Activated B cell treated with CpG ODN at 0.5 μM for 24 hours (primary cell): ENCODE measurements at places on chromosomes 16 and 17.

GRCh38 chr17:70552230-70552981, 383.1 kb downstream of the KCNJ2 start:
- no peak for DNase-seq

DNA sequence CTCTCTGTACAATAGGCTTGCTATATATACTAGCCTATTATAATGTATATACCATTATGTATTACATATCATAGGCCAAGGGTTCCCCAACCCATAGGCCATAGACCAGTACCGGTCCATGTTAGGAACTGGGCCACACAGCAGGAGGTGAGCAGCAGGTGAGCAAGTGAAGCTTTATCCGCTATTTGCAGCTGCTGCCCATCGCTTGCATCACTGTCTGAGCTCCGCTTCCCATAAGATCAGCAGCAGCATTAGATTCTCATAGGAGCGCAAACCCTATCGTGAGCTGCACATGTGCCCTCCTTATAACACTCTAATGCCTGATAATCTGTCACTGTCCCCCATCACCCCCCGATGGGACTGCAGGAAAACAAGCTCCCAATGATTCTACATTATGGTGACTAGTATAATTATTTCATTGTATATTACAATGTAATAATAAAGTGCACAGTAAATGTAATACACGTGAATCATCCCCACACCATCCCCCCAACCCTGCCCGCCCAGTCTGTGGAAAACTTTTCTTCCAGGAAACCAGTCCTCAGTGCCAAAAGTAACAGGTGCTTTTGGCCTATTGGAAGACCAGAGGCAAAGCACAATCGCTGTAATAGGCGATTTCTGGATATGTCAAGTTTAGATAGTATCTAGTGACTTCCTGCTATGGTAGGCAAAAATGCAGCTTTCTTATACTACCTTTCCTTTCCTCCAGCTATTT, 84.1 kb downstream of the MYH11 start:
- DNase-seq = no peak

DNA sequence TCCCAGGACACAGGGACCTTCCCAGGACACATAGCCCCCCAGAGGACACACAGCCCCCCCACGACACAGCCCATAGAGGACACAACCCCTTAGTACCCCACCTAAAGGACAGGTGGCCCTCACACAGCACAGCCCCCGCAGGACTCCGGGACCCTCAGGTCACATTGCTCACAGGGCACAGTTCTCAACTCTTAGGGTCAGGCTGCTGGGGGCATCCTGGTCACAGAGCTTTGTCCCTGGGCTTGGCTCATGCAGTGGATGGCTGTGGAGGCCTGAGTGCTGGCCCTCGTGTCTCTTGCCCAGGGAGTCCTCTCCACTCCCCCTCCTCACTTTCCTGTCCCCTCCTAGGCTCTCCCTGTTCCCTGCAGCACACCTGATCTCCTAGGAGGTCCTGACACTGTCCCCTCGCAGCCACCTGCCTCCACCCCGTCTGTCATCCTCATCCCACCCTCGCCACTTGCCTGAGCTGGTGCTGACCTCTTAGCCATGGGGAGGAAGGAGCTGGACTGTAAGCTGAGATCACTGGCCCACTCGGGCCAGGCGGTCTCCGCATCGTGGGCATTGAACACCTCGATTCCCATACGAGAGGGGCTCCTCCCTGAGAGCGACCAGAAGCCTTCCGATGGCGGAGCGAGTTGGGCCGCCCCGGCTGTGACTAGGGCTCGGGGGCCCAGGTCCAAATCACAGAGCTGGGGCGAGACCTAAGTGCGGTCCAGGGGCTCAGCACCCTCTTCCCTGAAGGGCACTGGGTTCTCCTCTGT, 1.4 kb upstream of the WDR45B start:
- DNase-seq = no peak

- no peak for DNase-seq
Measured at GRCh38 chr17:65531256-65532100, 30.0 kb downstream of the AXIN2 start.

DNA sequence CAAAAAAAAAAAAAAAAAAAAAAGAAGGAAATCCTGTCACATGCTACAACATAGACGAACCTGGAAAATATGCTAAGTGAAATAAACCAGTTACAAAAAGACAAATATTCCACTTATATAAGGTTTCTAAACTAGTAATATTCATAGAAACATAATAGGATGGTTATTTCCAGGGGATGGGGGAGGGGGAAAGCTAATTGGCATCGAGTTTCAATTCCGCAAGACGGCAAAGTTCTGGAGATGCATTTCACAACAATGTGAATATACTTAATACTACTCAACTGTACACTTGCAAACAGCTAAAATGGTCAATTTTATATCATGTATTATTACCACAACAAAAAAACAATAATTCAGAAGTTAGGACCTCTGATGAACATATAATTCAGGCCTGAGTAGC, 37.9 kb upstream of the ABCA9 start:
- DNase-seq = no peak

DNA sequence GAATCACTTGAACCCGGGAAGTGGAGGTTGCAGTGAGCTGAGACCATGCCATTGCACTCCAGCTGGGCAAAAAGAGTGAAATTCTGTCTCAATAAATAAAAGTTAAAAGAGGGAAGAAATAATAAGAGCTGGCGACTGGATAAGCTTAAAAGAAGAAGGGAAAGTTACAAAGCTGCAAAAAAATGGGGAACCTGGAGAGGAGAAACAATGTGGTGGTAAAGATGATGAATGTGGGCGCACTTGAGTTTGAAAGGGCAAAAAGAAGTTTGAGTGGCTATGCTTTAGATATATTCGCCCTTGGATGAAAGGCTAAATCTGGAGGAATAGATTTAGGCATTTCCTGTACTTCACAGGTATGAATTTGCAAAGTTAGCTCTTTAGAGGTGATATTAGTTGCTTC, 53.0 kb upstream of the YPEL2 start:
- no peak for DNase-seq

GRCh38 chr17:74335529-74336062, 9.6 kb downstream of the KIF19 start:
- DNase-seq = no peak

DNA sequence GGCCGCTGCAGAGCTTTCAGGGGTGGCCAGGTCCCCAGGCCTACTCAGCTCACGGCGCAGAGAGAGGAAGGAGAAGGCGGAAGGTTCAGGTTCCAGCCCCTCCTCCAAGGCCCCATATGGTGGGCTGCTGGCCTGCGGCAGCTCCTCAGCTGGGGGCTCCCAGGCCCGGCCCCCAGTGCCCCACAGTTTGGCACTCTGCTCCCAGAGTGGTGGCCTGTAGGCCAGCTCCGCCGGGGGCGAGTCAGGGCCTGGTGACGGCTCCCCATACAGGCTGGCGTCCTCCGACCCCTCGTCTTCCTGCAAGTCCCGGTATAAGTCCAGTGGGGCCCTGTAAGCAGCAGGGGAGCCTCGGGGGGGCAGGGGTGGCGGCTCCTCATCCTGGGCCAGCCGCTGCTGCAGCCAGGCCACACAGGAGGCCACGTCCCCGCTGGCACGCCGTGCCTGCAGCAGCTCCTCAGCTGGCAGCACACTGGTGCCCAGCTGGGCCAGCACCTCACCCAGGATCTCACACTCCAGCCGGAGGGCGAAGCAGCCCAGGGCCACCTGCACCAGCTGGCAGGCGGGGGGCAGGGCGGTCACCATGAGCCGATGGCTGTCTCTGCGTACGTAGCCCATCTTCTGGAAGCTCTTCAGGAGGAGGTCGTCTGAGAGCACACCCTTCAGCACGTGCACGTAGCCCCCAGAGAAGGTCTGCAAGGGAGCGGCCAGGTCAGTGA, 3.7 kb downstream of the SPATA2L start:
- DNase-seq = no peak

DNA sequence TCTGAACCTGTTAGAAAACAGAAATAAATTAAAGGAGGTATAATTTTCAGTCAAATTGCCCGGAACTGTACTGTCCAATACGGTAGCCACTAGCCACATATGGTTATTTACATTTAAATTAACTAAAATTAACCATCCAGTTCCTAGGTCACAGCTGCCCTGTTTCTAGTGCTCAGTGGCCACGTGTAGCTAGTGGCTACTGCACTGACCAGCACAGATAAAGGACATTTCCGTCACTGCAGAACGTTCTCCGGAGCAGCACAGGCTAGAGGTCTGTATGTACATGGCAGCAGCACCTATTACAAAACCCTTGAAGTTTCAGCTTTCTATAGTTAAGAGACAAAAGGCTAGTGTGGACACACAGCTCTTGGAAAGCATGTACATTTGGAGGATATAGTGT, 33.7 kb downstream of the CPSF4L start:
- no peak for DNase-seq

DNA sequence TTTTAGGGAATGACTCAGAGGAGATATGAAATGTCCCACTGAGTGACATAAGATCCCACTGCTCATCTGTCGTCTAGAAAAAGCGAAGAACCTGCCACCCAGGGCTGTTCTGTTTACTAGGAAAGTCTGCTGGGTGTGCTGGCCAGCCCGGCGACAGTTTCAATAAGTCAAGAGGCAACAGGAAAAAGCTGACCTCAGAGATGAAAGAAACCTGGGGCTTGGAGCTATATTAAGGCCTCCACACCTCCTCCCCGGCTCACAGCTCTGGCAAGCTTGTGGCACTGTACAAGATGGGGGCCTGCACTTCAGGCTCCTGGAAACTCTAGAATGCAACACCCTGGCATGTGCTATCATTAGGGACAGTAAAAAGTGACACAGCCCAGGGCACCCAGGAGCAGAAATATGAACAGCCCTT, 10.6 kb downstream of the ZFHX3 start:
- DNase-seq = no peak

- DNase-seq = no peak
Measured at GRCh38 chr16:85710732-85711131, 22.0 kb upstream of the GINS2 start.

DNA sequence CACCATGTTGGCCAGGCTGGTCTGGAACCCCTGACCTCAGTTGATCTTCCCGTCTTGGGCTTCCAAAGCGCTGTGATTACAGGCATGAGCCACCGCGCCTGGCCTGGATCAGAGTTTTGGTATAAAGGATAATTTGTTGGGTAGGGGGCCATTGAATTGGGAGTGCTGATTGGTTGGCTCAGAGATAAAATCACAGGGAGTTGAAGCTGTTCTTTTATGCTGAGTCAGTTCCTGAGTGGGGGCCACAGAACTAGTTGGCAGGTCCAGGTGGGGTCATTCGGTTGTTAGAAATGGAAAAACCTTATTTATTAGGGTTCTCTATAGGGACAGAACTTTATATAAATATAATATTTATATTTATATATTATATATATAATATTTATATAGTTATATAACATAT, 147.1 kb downstream of the SSH2 start:
- no peak for DNase-seq

DNA sequence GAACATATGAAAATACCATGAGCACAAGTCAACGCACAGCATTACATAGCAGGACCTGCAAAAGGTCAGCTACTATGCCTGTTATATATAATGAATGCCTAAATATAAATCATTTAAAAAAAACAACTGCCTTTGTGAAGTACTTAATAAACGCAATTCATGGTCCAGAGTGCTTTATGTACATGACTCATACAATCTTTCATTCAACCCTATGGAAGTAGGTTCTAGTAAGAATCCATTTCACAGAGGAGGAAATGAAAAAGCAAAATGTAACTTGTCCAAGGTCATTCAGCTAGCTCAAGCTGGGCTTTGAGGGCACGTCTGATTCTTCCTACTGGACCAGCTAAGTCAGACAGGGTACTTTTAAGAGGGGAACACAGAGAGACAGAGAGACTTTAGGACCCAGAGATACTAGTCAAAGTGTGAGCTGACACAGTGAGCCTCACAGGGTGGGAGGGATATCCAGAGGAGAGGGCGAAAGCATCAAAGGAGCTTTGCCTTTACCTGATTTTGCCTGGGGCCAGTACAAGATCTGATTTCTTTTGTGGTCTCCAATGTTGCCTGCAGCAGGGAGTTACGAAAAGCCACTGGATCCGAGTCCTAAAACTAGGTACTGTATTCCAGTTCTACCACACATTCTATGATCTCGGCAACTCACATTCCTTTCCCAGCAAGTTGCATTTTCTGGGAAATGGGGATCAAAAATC, 83.4 kb upstream of the ZFHX3 start:
- DNase-seq = no peak

- DNase-seq = no peak
Measured at GRCh38 chr17:56624309-56624708, 30.8 kb downstream of the NOG start.

GRCh38 chr17:19766421-19767270, 18.5 kb upstream of the ALDH3A1 start:
- peak; percentile 80 for DNase-seq

DNA sequence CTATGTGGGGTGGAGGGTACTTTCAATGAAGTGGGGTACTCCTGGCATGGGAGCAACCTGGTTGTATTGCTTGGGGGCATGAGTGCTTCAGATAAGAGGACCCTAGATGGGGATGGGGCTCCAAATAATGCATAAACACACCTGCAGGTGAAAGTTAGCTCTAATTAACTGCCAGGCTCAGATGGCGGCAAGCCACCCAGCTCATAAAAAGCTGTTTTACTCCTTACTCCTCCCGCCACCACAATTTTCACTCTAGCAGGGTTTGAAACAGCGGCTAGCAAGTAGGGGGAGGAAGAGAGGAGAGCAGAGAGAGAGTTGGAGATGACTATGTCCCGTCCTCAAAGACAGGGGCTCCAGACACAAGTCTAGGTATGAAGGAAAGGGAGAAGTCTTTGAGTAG, 117.7 kb upstream of the WSCD1 start:
- DNase-seq = no peak

DNA sequence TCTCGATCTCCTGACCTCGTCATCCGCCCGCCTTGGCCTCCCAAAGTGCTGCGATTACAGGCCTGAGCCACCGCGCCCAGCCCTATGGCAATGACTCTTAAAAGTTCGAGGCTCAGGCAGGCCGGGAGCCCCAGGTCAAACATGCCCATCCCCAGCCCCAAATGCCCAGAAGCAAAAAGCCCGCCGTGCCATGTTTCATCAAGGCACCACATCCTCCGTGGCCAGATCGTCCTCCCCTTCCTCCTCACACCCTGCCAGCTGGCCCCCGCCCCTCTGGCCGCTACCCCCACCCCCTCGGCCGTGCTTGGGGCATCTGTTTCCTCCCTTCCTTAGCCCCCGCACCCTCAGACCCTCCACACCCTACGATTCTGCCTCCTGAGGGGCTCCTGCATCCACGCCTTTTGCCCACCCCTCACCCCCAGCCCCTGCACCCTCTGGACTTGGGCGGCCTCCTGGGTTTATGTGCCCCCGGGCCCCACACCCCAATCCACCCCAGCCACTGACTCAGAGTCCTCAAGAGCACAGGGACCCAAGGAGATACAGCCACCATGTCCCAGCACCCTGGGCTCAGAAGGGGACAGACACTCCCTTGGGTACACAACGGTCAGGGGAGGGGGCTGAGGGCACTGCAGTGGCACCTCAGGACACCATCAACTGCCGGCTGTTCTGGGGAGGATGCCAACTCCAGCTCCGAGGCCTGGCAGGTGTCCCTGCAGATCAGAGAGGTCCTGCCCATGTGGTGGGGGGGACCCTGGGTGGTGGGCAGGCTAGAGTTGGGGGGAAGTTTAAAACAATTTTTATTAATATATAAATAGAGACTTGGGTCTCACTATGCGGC, 7.1 kb downstream of the CTRB1 start:
- no peak for DNase-seq

DNA sequence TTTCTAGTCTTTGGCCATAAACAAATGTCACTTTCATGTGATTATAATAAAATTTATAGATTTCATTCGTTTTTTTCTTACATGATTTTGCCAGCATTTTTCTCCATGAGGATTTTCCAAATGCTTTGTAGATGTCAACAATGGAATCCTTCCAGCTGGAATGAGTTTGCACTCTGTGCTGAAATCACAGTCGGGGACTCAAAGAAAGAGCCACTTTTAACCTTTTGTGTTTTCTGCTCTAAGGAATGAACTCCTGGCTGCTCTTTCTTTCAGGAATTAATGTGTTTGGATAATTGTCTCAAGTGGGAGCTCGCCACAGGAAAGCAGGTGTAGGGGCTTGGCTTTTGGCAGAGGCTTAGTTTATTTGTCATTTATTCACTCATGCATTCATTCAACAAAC, 372.3 kb upstream of the SALL1 start:
- DNase-seq = no peak
